ENCODE measurements at places on chromosomes 5 and 9. TPM values are rescaled to one million over a fixed set of nuclear protein-coding genes. Genes with fewer than 3 reads are reported as not detected.

The ANKS6 gene
- polyA plus RNA-seq: 4.9 TPM

The SERF1A gene
- polyA plus RNA-seq: 3.2 TPM

The COL23A1 gene
- polyA plus RNA-seq: 1.7 TPM

The NUTM2G gene
- polyA plus RNA-seq: not detected

DNA sequence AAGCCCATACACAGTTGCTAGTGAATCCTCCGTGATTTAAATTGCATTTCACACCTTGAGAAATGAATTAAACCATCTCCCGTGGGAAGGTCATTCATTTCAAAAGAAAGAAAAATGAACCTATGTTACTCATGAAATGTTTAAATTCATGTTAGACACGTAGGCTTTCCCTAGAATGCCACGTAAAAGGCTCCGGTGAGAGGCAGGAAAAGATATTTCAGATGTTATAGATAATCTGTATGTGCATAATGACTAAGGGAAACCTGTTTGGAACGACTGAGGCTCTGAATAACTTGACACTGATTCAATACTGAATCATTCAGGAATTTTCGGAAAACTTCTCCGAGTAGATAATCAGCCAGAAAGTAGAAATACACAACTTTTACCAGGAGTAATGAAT, 134.3 kb upstream of the ICE1 start:
- no peak for DNase-seq

GRCh38 chr9:22446589-22446949, at the start of gene DMRTA1:
TSS of gene DMRTA1 (plus strand) at chr9:22446824. CDS start at chr9:22447066, 242 bp downstream.
- DNase-seq: peak; percentile 83

- no peak for DNase-seq
Measured at GRCh38 chr9:35763181-35763580, 9.1 kb upstream of the MSMP start.

- DNase-seq: no peak
Measured at GRCh38 chr5:72647806-72648205, 140.6 kb upstream of the ZNF366 start.

DNA sequence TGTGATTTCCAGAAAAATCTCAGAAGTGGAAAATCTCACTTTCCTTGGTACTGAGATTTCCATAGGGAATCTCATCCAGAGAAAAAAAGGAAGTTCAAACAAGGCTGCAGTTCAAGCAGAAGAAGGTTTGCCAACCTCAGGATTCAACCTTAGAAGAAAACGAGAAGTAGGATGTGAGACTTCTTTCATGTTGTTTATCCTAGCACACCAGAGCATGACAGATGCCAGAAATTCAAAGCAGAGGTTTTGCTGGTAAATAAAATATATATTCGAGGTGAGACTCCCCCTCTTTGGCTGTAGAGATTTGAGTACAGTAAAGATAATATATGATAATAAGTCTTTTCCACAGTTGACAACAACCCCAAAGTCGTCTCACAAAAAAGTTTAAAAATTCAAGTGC, 116.9 kb upstream of the SMC2 start:
- DNase-seq: no peak

- DNase-seq: peak; percentile 31
Measured at GRCh38 chr9:37972351-37972848, 68.5 kb upstream of the SLC25A51 start.

DNA sequence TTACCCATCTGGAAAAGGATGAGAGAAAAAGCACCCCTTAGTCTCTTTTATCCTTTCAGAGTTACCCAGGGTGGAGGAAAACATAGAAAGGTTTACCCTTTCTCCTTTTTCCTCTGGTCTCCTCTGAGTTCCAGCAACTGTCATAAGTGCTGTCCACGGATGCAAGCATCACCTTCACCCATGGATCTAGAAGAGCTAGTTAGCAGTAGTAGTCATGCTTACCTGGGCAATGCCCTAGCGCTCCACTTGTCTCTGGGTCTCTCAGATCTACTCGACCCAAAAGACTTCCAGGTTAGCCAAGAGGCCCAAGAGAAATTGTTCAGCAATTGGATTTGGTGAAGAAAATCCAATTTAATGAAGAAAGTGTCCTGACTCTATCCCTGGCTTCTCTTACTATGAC, 656.2 kb upstream of the PTPRD start:
- no peak for DNase-seq

DNA sequence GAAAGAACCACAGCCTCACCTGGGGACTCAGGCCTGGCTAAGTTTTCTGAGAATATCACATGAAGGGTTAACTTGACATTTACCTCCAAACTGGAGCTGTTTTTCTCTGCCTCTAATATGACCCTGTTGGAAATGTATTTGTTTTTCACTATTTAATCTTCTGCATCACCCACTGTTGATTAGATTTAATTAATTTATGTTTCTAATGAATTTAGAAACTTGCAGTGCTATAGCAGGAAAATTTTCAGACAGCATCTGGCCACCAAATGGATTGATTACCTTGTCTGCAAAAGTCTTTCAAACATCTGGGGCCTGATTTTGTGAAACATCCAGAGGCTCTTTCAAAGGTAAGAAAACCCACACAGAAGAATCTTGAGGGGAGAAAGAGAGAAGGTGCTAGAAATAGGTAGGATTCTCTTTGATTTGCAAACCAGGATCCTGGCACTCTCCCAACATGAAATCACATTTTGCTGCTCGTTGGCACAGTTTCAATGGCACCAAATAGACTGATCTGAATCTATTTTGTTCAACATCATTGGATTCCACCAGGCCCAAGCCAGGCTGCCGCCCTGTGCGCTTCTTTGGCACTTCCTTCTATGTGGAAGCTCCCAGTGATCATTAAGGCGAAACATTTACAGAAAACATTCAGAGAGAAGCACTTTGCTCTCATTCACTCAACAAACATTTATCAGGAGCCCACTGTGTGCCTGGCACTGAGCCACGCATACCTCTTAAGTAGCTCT, 157.3 kb downstream of the PPP2R2B start:
- DNase-seq: no peak

DNA sequence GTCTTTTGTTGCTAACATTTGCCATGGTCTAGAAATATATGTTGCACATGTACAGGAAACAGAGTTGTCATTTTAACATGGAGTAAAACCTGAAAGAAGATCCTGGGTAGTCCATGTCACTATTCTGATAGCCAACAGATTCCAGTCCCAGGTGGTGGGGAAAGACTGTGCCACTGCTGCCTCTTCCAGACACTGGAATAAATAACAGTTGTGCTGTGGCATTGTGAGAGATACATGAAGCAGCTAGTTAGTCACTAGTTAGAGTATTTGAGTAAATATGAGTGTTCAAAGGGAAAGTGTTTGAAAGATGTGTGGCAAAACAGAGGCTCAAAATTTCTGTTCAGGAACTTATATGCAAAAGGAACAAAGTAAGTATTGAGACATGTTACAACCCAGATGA, 1408.3 kb downstream of the EFNA5 start:
- DNase-seq: no peak

DNA sequence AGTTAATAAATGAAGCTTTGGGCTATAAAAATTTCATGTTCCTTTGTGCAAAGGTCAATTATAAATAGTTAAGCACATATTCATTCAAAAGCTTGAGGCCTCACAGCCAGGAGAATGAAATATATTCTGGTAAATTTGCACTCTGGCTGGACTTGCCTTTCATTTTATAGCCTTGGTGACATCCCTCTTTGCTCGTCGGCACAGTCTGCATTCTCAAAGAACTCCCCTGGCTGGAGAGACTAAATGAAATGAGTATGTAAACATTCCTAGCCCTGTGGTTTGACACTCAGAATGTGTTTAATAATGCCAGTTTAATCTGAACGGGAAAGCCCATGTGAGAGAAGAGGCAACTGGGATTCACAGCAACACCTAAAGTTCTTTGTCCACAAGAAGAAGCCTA, 285.6 kb downstream of the BRINP1 start:
- no peak for DNase-seq

DNA sequence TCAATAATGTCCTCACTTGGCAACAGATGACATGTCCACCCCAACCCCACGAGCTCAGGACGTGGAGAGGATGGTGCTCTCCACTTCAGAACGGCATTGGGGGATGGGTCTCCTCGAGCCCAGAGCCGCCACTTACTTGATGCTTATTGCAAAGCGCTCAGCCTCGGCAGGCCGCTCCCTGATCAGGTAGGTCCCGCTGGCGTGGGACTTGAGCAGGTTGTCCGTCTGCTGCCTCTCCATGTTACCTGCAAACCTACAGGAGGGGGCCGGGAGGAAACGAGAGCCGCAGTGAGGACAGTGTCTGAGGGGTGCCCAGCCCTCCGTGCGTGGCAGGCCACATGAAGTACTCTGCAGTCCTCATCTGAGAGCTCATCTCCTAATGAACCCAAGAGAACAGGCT, 36.6 kb upstream of the SARDH start:
- DNase-seq: peak; percentile 66

GRCh38 chr5:143594902-143595818, 191.7 kb upstream of the NR3C1 start:
- no peak for DNase-seq

GRCh38 chr9:20564650-20565049, 57.6 kb downstream of the MLLT3 start:
- no peak for DNase-seq

GRCh38 chr5:94281236-94281801, 337.1 kb downstream of the KIAA0825 start:
- no peak for DNase-seq

GRCh38 chr5:37776826-37777225, 63.0 kb downstream of the GDNF start:
- no peak for DNase-seq

DNA sequence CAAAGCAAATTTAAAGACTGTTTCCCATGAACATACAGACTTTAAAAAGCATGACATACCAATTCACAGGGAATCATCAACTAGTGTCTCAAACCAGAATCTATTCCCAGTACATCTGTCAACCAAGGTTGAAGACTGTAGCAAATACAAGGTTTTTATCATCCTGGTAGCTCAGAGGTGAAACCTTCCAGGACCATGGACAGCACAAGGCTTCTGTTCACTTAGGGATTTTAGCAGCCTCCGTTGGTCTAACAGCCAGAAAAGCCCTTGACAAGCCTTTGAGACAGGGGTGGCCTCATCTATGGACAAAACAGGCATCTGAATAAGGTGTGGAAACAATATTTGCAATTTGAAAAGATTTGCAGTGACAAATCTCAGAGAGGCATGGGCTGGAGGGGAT, 119.0 kb downstream of the TRIM32 start:
- no peak for DNase-seq

- no peak for DNase-seq
Measured at GRCh38 chr5:55438998-55439397, 95.8 kb downstream of the PLPP1 start.

DNA sequence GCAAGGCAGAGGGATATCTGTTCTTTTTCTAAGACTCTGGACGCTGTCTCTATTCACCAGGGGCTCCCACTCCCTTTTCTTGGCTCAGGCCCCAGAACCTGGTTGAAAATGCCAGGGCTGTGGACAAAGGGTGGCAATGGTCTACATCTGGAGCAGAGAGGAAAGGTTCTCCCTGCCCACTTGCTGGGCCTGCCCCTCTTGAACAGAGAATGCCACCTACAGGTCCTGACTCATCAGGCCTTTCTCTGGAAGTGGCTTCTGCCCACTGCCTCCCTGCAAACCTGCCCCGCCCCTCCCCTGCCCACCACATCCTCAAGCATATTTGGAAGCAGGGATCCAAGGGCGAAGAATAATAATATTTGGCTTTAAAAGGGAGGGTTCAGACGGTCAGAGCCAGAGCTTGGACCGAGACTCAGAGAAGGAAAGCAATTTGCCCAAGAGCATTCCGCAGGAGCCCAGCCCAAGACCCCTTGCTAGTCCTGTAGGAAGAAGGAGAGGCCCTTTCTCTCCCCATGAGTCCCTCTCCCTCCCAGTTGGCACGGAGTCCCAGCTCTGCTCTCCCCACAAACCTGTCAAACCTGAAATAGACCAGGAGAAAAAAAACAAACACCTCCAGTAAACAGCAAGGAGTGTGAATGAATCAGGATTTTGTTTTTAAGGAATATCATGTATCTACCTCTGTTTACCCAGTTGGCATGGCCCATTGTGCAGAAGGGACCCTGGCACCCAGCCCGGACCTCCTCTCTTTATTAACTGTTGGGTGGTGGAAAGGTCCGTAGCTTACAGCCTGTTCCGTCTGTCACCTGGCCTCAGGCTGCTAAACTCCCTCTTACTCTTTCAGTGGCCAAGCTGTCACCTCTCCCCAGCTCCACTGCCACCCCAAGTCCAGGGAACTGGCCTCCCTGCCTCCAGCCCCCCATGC, 37.7 kb upstream of the STXBP1 start:
- DNase-seq: no peak

DNA sequence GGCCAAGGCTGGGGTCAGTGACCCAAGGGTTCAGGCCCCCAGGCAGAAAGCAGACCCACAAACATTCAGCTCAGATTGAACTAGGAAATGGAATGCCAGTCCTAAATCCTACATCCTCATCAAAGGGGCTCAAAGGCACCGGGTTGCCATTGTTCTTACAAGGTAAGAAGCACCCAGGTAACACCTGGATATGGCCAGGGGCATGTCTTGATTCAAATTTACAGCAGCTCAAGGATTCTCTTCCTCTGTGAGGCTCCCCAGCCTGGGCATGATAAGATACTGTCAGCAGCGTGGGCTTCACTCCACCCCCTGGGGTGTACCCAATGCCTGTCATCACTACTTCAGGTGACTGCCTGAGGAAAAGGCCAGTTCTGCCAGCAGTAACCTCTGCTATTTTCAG, 92.1 kb upstream of the FSTL4 start:
- DNase-seq: peak; percentile 55

DNA sequence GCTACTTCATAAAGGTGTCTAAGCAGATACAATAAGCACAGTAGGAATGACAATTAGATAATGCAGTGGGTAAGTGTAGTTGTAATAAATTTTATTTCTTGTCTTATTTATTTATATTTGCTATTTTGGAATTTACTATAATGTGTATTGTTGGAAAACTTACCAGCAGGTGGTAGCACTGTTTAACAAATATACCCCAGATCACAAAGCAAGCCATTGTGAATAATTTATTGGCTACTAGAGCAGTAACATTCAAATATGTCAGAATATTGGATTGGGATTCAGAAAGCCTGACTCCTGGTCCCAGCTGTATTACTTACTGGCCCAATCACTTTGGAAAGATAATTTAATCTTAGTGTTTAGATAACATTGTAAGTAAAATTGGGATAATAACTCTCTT, 78.0 kb downstream of the ISOC1 start:
- DNase-seq: no peak

DNA sequence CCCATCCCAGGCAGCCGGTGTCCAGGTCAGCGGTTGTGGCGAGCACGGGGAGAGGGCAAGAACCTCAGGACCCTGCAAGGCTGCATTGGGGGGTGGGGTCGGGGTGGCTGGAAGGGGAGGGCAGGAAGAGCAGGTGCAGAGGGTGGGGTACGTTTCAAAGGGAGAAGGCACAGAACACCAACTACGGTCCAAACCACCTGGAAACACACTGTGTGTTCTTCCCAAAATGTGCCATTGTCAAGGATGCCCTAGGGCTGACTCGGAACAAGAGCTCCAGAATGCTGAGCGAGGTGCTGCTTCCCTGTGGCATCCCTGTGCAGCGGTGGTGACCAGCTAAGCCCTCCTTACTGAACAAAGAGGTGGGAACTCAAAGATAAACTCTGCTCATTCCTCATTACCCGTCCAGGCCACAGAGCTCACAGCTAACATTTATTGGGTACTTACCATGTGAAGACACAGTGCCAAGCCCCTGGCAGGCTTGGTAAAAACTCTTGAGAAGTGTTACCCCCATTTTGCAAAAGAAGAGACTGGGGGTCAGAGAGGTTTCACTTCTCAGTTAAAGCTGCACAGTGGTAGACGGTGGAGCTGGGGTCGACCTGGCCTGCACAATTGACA, 153.8 kb downstream of the COL23A1 start:
- DNase-seq: no peak
